ENCODE measurements at places on chromosomes 5 and 9.

DNA sequence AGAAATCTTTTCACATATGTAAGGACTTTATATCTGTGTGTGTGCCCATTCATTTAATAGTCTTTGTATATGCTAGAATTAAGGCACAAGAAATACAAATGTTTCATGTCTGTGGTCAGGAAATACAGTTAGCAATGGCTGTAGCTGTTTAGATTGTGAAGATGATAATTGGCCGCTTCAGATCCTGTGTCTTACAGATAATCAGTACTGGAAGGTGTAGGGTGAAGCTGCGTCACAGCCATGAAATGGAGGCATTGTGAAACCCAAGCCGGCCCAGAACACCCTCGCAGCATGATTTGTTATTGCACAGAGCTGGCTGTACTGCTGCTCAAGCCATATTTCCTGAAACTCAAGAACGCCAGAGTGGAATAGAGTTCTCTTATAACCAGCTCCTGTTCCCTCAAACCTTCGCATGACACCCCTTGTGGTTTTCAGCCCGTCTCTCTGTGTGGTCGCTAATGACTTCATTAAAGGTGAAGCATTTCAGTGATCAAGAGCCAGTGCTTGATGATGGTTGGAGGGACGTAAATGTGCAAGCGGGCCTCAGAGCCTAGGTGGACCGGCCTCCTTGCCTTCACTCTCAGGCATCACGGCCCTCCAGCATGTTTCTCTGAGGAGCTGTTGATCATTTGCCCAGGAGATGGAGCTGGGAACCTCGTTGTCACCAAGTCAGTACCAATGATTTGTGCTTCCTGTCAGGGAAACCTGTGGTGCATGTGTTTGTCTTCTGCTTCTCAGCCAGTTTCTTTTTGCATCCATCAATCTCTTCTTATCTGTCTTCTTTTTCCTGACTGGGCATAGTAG, 80.1 kb downstream of the F2RL2 start:
- DNase-seq: no peak

GRCh38 chr5:74517700-74518099, 122.8 kb downstream of the ENC1 start:
- DNase-seq: no peak

DNA sequence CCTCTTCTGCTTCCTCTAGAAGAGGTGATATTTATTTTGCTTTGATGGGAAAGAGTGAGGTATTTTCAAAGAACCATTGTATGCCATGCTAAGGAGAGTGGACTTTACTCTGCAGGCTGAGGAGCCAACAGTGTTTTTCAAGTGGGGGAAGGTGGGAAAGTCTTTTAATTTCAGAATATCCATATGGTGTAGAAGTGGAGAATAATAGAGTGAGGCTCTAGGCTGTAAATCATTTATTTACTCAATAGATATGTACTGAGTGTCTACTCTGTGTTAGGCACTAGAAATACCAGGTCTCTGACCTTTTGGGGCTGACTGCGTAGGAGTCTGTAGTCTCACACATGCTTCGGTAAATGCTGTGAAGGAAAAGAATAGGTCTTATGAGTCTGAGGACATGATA, 30.7 kb upstream of the TENT2 start:
- DNase-seq: no peak

- no peak for DNase-seq
Observed at GRCh38 chr5:179872055-179872827, 13.6 kb upstream of the MRNIP start.

DNA sequence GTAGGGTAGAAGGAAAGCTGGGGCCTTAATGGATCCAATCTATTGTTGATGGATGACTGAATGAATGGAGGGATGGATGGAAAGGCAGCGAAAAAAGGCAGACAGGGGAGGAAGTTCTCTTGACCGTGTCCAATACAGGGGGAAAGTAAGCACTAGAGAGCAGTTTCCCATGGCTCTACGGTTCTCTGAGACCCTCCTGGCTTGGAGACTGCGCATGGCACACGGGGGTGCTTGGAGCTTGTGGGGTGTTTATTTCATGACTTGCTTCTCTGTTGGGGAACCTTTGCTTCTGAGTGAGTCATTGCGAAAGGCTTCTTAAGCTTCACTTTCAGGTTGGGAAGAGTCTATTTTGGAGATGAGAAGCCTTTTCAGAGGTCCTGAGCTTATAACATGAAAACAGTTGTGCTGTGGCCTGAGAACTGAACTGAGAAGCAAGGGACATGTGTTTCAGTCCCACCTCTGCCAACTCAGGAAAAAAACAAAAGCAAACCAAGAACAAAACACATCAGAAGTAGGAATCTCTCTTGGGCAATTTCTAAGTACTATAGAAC, 12.8 kb upstream of the TEX48 start:
- no peak for DNase-seq

DNA sequence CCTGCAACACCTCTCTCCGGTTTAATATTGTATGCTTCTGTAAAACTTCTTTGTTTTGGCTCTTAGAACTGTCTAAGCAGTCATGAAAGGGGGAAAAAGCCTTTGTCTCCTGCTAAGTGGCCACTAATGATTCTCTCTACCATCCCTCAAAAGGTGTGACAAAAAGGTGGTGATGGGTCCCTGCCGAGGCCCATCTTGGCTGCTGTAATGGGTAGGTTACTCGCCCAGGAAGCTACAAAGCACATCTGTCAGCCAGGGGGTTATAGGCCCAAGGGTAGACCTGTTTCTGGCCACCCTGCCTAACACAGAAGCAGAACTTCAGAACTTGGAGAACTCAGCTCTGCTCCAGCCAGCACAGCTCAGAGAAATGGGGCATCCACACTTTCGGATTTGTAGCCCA, 1.6 kb downstream of the FAM219A start:
- DNase-seq: no peak

- DNase-seq: no peak
Observed at GRCh38 chr5:137128012-137128411, 371.1 kb downstream of the SPOCK1 start.

- no peak for DNase-seq
Observed at GRCh38 chr5:92588876-92589275, 992.1 kb downstream of the NR2F1-AS1 start.

- no peak for DNase-seq
Observed at GRCh38 chr5:134583766-134584165, 48.9 kb downstream of the SAR1B start.

DNA sequence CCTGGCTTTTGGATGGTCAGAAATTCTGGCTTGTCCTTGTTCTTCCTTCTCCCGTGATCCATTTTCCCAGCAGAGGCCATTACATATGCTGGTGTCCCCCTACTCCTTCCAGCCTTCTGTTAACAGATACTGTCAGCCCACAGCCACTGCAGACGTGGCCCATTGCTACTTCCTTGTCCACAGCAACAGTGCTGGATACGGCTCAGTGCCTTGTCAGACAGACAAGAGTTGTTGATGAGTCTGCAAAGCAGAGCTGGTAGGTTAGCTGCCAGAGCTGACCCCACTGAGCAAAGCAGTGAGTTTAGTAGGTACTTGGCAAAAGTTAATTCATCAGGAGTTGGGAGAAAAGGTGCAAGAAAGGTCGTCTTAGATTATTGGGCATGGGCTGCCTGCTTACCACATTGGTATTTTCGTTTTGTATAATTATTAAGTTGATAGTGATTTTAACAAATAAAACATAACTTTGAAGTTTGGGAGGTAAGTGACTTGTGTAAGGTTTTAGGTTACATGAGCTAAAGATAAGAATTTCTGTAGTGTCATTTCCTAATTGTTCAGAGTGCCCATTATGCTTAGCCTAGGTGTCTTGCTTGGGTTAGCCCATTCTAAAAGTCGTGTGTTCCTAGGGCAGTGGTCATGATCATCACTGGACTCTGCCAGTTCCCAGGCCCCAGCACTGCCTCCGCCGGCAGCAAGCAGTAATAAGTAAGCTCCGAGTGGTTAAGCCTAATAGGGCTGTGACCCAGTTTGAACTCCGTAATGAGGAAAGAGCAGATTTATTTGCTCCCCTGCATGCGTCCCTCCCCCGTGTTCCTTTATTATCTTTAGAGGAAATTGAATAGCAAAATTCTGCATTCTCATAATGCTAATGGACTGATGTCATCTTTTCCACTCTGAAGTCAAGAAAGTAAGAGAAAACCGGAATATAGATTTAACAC, 292.0 kb downstream of the FANCC start:
- no peak for DNase-seq

DNA sequence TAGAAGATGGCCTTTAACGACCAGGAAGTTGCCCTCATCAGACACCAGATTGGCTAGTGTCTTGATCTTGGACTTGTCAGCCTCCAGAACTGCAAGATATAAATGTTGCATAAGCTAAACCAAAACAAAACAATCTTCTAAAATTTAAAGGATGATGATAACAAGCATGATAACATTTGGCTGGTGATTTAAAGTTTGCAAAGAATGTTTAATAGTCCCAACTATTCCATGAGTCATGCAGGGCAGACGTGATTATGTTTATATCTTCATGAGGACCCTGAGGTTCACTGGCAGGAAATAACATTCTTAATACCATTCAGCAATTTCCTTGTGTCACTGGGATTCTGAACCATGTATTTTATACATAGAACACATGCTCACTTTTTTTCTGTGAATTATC, 319.8 kb downstream of the HCN1 start:
- DNase-seq: no peak

DNA sequence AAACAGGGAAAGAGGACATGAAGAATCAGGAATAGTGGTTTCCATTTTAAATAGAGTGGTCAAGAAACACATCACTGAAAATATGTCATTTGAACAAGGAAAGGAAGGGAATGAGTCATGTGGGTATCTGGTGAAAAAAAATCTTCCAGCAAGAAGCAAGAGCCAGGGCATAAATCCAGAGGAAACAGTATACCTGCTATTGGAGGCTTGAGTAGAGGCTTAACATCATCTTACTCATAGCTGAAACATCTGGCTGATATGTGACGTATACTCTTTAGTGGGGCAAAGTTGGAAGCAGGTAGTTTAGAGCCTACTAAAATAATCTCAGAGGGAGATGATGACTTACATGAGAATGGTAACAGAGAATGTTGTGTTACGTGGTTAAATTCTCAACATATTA, 517.2 kb downstream of the CAAP1 start:
- no peak for DNase-seq

GRCh38 chr5:95841914-95842812, 19.6 kb upstream of the GLRX start:
- no peak for DNase-seq

- no peak for DNase-seq
Observed at GRCh38 chr5:140112685-140113179, 1.2 kb upstream of the PURA start.

- DNase-seq: no peak
Observed at GRCh38 chr9:132547976-132548730, 34.3 kb upstream of the BARHL1 start.

DNA sequence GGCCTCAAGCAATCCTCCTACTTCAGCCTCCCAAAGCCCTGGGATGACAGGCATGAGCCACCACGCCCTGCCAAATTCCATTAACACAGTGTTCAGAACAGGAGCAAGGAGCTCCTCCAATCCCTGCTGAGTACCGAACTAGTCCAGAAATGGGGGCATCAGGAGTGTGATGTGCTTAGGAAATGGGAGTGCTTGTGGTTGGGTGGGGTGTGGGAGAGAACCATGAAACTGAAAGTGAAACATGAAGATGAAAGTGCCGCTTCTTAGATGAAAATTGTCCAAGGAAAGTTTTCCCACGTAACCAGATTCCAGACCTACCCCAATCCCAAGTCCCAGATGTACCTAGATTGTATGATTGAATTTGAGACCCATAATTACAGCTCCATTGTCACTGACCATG, 16.7 kb upstream of the ZNF131 start:
- no peak for DNase-seq

DNA sequence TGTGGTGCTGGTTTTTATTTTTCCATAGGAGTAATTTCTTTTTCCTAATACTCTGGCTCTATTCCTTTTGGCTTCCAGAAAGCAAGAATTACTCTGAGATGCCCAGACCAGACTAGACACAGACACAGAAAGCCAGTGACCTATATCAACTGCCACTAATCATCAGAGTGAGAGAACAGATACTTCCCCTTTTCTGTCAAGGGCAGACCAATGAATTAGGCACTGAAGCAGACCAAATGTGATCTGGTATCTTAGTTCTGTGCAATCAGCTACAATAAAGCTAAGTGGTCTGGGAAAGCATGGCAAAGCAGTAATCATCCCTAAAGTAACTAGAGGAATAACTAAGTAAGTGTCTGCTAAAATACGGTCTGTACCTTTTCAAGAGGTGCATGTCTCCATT, 239.1 kb downstream of the ELAVL2 start:
- no peak for DNase-seq

DNA sequence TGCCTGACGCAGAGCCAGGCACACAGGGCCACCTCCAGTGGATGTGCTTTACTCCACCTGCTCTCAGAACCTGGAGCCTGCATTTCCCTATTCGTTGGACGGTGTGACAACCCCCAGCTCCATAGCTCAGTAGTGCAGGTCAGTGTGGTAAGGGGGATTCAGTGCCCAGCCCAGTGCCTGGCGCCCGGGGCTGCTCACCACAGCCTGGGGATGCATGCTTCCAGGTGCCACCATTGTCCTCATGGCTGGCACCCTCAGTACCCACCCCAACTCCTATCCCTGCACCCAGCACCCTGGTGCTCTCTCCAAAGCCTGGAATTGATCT, 32.8 kb upstream of the ADAMTS2 start:
- DNase-seq: no peak

DNA sequence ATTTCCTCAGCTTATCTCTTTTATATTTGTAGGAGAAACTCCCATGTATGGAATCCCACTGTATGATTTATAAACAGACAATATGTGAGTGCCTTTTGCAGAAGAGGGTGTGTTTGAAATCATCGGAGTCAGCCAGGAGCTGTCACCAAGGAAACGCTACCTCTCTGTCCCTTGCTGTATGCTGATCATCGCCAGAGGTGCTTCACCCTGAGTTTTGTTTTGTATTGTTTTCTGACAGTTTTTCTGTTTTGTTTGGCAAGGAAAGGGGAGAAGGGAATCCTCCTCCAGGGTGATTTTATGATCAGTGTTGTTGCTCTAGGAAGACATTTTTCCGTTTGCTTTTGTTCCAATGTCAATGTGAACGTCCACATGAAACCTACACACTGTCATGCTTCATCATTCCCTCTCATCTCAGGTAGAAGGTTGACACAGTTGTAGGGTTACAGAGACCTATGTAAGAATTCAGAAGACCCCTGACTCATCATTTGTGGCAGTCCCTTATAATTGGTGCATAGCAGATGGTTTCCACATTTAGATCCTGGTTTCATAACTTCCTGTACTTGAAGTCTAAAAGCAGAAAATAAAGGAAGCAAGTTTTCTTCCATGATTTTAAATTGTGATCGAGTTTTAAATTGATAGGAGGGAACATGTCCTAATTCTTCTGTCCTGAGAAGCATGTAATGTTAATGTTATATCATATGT, 18.0 kb upstream of the CTSL start:
- DNase-seq: no peak

- no peak for DNase-seq
Observed at GRCh38 chr9:77883846-77884771, 147.5 kb downstream of the GNAQ start.

All from NCI-H1417 treated with DMSO at 0.1 percent for 48 hours (cell line).